ENCODE measurements at places on chromosomes 2 and 18.

DNA sequence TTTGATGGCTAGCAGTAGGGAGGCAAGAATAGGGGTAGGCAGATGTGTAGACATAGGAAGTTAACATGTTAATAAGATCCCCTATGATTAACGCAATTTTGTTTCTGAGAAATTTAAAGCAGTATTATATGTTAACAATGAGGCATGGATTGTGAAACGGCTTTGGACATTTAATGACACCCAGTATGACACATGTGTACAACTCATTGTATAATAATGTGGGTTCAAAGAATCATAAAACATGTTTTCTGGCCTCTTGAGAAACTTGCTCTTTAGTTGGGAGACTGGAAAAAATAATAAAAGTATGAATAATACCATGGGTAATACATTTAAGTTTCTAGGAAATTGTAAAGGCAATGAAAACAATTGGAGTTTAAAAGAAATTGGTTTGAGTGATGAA is 332.1 kb upstream of the CDH20 start:
- no peak for DNase-seq

GRCh38 chr2:113187771-113188170 is 14.0 kb downstream of the PSD4 start:
- no peak for DNase-seq

GRCh38 chr2:2879781-2880180 is 497.8 kb downstream of the EIPR1 start:
- DNase-seq, result no peak

- no peak for DNase-seq
Measured at GRCh38 chr18:71554686-71555085, 989.5 kb downstream of the CBLN2 start.

GRCh38 chr2:208375491-208376068 is 31.0 kb upstream of the PTH2R start:
- DNase-seq, result no peak

GRCh38 chr2:96150007-96150640 is 4.9 kb upstream of the DUSP2 start:
- DNase-seq, result no peak

- no peak for DNase-seq
Measured at GRCh38 chr18:54616220-54616848, 25.3 kb downstream of the DYNAP start.

DNA sequence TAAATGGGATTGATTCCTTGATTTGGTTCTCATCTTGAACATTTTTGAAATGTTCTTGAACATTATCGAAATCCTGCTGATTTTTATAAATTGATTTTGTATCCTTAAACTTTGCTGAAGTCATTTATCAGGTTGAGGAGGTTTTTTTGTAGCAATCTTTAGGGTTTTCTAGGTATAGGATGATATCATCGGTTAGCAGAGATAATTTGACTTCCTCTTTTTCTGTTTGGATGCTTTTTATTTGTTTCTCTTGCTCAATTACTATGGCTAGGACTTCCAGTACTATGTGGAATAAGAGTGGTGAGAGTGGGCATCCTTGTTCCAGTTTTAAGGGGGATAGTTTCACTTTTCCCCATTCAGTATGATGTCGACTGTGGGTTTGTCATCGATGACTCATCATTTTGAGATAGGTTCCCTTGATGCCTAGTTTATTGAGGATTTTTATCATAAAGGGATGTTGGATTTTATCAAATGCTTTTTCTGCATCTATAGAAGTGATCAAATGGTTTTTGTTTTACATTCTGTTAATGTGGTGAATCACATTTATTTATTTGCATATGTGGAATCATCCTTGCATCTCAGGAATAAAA is 201.5 kb upstream of the ZSWIM2 start:
- DNase-seq, result no peak

DNA sequence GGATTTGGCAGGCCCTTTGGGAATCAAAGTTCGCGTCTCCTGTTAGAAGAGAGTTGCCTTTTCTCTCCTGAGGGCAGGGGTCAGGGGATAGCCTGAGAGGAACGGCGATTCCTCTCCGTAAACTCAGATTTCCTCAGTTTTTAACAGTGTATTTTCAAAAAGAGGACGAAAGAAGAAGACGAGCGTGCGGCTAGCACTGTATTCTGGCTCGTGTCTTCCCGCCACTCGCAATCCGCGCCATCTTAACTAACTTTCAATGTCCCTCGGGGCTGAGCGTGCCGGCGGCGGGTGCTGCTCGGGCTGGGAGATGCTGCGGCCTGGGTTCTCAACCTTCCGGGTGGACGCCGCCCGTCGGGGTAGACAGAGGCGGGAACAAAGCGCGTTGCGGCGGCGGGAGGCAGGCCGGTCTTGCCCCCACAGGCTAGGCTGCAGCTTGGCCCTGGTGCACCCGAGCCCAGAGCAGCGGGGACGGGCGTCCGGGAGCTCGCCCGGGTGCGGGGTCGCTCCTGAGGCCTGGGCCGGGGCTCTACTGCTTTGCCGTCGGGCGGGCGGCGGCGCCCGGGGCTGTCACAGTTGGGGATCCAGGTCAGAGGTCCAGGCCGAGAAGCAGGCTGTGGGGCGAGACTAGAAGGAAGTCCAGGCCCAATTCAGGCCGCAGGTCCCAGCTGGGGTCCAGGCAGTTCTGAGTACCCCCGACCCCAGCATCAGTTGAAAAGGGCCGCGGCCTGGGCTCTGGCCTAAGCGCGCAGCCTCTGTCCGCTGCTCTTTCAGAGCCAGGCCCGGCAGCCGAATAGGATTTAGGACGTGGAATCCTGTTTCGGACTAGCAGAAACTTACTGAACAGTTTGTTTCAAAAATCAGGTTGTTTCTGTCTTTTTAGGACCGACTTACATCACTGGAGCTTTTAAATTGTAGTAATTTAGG is 11.8 kb downstream of the TBR1 start:
- DNase-seq, result no peak

DNA sequence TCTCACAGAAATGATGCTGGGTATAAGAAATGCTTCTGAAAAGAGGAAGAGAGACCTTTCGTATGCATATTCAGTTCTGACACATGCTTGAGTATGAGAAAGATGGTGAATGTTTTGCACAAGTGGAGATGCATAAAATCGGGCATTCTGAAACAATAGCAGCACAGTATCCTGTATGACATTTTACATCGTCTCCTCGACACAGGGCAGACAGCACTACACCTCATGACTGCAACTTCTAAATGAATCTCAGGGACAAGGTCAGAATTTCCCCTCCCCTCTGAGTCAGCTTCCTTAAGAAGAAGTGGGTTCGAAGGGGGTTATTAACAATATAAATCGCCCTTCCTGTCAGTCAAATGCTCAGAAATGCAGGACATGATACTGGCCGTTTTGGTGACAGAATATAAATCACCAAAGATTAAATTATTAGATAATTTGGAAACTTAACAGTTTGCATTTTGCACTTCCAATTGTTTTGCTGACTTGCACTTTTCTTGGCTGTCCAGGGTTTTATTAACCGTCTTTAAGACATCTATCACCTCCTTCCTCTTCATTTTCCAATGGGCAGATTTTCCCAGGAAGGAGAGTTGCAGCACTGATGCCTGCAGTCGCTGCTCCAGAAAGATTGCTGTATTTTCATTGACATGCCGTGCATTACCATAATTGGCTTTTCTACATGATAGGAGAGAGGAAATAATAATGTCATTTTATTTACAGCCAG is 57.2 kb downstream of the TSHZ1 start:
- DNase-seq, result peak; percentile 29

DNA sequence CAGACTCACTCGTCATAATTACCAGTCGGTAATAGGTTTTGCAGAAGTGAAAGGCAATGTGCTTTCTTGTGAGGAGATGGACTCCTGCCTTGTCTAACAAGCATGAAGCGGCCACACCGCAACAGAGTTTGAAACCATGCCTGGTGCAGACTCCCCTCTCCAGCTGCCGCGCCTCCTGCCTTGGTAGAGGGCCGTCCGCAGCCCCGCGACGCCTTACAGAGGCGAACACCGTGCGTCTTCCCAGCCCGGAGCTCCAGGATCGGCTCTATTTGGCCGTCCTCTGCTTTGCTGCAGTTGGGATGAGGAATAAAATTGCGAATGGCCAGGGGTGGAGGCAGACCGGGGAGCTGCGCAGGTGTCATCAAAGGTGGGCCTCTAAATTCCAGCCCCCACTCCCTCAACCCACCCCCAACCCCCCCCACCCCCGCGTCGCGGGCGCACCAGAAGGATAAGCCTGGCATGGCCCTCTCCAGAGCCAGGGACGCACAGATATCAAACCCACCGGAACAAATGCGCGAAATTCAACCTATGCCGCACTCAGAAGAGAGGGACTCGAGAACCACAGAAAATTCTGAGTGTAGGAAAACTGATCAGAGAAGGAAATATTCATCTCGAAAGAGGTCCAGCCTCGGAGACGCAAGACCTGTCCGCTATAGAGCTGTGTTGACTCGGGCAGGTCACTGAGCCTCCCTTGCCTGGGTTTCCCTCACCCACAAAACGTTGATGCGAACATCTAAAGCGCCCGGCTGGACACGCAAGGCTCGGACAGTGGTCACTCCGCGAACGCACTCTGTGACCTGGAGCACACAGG is 1.1 kb downstream of the TRABD2A start:
- DNase-seq, result peak; percentile 45

- DNase-seq, result no peak
Measured at GRCh38 chr2:204477358-204477950, 67.8 kb upstream of the PARD3B start.

GRCh38 chr2:54090521-54091117 is 24.8 kb upstream of the ACYP2 start:
- DNase-seq, result no peak

DNA sequence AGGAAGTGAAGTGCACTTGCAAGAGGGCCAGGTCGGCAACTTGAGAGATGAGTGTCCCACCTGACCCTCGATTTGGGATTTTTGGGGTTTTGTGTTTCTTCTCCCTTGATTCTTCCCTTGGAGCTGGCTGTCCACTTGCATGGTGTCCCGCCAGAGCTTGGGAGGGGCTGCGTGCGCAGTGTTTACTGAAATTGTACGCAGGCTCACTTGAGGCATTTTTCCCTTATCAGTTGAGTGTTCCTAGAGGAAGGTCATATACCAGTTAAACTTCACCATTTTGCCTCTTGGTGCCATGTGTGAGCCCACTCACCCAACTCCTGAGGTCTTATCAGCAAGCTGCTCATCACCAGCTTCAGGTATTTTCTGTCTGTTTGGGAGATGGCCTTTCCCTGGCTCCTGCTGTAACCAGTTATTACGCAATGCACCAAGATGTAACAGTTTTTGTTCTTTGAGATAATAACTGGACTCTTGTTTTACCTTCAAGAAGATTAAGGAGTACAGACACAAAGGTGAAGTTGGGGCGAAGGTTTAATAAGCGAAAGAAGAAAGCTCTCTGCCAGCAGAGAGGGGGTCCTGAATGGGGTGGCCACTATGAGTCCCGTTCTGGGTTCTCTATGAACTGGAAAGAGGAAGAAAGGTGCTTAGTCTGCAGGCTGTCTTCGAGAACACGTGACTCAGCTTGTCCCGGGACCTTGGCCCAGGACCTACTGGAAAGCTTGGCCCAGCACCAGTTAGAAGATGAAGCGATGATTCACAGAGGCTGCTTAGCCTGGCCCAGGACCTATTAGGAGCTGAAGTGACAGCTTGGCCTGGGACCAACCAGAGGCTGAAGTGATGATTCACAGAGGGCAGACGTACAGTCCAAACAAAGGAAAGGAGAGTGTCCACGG is 21.5 kb upstream of the TXNL4A start:
- no peak for DNase-seq

DNA sequence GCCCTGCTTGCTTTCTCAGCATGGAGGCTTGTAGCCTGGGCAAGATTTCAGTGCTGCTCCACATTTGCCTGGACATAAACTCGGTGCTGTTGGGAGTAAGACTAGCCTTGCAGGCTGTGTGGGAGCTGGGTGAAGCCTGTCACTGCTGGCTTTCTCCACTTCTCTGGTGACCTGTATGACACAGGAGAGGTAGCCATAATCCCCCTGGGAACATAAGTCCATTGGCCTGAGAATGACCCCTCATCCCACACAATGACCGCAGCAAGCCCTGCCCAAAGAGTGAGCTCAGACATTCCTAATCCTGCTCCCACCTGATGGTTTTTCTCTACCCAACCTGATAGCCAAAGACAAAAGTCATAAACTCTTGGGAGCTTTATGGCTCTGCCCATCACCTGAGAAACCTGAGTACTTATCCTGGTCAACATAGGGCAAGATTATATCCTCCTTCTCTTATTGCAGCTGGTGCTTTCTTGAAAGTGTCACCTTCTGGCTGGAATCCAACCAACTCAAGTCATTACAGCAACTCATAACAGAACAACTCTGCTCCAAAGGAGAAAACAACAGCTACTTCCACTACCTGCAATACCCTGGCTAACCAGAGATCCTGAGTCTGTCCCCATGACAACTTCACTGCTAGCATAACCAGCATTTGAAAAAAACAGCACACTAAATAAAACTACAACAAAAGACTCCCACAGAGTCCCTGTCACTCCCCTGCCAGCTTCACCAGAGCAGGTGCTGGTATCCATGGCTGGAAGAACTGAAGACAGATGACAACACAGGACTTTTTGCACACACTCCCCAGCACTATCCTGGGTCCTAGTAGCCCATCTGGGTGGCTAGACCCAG is 834.4 kb upstream of the DDX18 start:
- DNase-seq, result no peak

DNA sequence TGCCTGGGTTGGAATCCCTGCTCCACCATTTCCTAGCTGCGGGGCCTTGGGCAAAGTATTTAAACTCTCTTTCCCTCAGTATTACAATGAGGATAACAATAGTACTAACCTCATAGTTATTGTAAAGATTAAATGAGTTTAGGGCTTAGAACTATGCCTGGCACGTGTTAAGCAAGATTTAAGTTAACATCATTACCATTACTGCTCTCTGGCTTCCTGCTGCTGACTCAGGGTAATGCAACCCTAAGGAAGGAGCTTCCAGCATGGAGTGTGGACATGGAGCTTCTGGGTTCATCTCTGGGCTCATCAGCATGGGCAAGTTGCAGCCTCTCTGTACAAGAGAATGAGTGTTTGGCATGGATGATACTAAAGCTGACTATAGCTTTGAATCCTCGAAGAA is 374.2 kb upstream of the MAP2 start:
- no peak for DNase-seq

DNA sequence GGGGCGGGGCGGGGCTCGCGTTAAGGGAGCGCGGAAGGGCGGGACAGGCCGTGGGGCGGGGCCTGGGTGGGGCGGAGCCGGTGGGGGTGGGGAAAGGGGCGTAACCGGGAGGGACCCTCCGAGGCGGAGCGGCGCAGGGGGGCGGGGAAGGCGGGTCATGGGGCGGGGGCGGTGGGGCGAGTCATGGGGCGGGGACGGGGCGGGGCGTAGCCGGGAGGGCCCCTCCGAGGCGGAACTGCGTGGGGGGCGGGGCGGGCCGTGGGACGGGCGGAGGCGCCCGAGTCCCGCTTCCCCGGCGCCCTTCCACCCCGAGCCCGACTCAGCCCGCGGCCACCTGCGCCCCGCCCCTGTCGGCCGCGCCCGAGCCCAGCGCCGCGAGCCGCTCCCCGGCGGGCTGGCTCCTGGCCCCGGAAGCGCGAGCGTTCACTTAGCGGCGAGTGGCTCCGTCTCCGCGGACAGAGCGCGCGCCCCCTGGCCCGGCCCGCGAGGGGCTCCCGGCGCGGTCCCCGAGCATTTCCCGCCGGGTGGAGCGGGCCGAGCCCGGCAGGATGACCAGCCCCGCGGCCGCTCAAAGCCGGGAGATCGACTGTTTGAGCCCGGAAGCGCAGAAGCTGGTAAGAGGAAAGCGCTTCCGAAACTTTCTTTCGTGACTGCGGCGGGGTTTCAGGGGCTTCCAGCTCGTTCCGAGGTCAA is 64.7 kb downstream of the LRRFIP1 start:
- no peak for DNase-seq
